Activated naive CD8-positive, alpha-beta T cell treated with anti-CD3 and anti-CD28 coated beads, Interleukin-2, amount 10 ng/mL, durations not matched to agents 7 days and 5 days (primary cell): ENCODE measurements at places on chromosomes 3 and 15. TPM values are rescaled to one million over a fixed set of nuclear protein-coding genes. Genes with fewer than 3 reads are reported as not detected.

SLC22A14 gene
- total RNA-seq, result 0.17 TPM

COL8A1 gene
- not detected for total RNA-seq

CHRNB4 gene
- not detected for total RNA-seq

ZPLD1 gene
- total RNA-seq, result not detected

CYP1A2 gene
- total RNA-seq, result not detected

DNA sequence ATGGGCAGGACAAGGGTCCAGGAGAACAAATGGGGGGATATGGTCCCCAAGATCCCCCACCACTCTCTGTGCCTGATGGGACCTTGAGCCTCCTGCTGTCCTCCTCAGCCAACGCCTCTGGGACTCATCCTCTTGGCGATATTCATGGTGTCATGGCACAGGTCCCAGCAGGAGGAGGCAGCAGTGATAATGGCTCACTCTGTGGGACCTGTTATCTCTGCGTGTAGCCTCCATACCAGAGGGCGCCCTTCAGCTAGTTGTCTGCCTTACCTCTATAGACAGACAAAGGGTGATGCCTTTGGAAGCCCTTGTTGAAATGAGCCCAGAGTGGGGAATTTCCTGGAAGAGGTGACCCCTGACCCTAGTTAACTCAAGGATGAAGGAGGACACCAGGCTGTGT, 7.4 kb downstream of the ZBTB47 start:
- DNase-seq, result no peak

DNA sequence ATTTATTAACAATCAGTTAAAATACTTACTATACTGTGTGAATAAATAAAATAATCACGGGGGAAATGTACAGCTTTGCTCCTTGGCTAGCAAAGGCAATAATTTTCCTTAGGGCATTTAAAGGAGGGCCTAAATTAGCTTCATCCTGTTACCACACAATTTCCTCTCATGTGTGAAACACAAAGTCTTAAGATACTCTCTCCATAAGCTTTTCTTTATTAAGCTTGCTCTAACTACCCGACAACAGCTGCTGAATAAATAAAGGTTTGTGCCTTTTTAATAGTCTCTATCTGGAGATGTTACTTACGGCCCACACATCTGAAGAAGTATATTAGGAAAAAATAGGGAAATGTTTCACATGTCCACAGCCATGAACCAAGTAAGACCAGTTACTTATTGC, 29.7 kb downstream of the ZNF106 start:
- no peak for DNase-seq

DNA sequence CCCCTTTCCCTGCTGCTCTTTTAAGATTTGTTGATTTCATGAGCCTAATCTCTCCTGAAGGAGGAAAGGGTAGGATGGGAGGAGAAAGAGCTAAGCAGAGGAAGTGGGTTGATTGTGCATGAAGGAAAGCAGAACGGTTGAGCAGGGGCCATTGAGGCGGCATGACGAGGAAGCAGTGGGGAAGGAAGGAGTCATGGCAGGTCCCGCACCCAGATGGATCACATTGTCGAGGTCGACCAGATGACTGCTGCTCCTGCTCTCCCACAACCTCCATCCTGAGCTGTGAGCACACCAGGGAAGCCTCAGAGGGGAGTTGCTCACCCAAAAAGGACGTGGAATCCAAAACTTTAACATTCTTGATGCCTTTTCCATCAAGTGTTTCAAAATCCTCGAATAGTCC, 42.8 kb downstream of the ABTB1 start:
- DNase-seq, result no peak

DNA sequence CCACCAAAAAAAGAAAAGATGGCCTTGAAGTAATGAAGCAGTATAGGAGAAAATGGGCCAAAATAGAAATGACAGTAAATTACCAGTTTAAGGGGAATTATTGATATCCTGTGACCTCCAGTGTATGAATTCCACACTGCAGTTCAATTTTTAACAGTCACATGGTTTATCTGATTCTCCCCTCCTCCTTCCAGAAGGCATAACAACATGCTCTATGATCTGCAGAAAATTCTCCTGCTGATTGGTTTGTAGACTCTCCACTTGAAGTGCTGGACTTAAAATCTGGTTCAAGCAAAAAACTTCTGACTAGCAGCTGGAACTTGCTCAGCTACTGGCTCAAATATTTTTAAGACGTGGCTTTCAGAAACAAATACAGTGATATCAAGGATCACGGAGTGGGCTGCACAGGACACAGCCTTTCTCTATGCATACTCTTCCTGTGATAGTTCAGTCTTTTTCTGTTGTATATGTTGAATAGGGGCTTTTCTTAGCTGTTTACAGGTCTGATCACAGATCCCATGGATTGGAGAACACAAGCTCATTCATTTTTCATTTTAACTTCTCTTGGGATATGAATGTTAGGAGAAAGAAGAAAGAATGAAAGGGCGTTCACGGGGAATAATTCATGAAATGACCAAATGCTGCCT, 211.5 kb downstream of the LSAMP start:
- no peak for DNase-seq

DNA sequence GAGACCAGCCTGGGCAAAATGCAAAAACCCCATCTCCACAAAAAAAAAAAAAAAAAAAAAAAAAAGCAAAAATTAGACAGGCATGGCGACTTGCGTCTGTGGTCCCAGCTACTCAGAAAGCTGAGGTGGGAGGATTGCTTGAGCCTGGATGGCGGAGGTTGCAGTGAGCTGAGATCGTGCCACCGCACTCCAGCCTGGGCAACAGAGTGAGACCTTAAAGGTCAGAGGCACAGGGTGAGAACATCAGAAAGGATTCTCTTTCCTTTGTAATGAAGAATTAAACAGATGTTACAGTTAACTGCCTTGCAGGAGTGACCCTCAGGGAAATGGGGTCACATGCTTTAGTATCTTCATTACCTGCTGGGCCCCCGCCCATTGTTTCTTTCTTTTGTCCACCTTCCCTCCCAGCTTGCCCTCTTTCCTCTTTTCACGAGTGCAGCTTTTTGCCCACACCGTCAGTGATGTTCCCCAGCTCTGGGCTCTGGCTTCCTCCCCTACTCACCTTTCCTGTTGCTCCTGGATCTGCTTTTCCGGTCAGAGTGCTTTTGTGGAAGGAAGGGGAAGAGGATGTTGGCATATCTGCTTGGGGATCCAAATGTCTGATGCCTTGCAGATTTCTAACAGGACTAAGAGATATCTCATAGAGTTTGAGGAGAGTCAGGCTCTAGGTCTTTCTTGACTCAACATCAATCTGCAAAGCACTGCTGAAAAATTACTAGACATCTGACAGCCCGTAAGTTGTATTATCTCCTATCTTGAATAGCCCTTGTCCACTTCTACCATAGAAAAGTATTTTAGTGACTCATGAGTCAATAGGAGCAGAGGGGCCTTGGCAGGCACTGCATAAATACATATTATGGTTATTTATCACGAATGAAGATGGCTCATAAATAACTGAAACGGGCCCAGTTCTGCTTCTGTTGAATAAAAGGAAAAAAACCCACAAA, 35.6 kb upstream of the NDUFB4 start:
- no peak for DNase-seq

DNA sequence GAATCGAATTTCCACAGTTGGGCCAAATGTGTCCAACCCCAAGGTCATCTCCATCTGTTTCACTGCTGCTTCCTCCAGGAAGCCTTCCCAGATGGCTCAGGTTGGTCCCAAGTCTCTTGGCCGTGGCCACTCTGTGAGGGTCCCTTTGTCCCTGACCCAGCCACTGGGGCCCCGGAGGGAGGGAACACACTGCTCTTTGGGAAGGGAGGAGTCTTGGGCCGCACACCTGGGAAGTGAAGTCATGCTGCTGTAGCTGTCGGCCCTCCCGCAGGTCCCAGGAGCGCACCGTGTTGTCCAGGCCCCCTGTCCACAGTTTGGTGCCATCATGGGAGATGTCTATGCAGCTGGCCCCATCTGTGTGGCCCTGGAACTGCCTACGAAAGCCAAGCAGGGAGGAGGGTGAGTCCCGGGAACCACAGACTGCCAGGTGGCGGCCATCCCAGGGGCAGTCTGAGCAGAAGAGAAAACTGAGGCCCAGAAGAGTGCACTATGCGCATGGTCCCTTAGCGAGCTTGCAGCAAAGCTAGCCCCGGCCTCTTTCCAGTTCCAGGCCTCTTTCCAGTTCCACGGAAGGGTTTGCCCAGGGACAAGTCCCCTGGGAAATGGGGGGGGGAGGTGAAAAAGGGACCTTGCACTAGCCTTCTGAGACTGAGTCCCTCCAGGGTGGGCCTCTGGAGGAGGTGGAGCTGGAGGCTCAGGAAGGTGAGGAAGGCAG, 44.6 kb downstream of the TLE3 start:
- DNase-seq, result peak; percentile 15

GRCh38 chr3:124659175-124659574, 71.1 kb upstream of the UMPS start:
- no peak for DNase-seq

DNA sequence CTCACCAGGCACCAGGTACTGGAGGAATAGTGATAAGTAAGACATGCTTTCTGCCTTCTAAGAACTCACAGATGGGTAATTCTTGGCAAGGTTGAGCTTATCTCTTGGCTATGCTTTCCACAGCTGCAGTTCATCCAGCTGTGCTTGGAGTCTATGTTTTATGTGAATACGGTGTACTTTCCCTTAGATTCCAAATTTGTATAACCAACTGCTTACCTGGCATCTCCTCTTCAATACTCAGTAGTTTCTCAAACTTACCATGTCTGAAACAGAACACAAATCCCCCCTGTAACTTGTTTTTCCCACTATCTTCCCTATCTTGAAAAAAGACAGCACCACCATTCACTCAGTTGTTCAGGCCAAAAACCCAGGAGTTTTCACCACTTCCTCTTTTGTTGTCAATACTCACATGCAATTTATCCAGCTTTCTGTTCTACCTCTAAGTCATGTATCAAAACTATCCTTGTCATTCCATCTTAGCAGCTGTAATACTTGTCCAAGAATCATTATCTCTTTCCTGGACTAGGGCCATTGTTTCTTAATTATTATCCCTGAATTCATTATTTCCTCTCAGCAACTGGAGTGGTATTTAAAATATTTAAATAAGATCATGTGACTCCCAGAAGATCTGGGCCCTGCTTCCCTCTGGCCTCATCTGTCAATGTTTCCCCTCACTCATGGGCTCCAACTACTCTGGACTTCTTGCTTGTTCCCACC, 32.6 kb downstream of the COL6A5 start:
- DNase-seq, result no peak

- DNase-seq, result no peak
Measured at GRCh38 chr3:33786565-33787327, 11.7 kb upstream of the PDCD6IP start.

DNA sequence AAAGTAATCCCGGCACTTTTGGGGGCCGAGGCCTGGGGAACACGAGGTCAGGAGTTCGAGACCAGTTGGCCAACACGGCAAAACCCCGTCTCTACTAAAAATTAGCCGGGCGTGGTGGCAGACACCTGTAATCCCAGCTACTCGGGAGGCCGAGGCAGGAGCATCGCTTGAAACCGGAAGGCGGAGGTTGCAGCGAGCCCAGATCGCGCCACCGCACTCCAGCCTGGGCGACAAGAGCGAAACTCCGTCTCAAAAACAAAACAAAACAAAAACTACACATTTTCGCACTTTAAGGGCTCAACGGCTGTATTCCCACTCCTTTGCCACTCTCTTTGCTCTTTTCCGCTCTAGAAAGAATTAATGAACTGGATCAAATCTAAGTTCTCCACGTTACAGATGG, 763 bp upstream of the TRNT1 start:
- no peak for DNase-seq

- no peak for DNase-seq
Measured at GRCh38 chr3:15820911-15821310, 23.1 kb upstream of the ANKRD28 start.

DNA sequence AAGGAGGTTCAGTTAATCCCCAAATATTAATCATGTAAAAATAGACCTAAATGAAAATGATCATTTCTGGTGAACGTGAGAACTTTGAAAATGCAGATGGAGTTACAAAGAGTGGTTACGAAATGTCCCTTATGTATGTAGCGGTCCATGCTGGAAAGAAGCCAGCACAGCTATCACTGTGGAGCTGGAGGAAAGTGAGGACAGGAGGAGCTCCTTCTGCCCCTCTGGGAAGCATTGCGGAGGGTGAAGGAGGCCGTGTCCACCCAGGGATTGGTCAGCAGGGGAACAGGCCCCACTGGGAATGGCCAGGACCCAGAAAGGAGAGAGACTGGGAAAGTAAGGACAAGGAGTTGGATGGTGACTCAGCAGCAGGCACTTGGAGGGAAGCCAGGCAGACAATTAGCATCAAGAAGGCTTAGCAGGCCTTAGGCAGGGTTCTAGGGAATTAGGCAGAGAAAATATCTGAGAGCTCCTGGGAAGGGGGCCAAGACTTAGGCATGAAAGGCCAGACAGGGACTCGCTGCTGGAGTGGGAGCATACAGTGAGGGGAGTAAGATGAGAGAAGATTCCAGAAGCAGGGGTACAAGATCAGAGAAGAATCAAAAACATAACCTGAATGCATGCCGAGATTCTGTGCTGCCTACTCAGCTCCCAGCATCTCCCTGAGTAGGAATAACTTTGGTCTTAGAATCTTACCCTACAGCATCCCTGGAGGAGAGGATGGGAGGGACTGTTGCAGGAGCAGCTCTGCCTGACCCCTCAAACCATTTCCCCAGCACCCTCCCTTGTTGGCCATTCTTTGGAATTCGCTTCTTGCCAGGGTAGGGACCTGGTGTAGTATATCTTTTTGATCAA, 171.0 kb upstream of the UMPS start:
- no peak for DNase-seq

DNA sequence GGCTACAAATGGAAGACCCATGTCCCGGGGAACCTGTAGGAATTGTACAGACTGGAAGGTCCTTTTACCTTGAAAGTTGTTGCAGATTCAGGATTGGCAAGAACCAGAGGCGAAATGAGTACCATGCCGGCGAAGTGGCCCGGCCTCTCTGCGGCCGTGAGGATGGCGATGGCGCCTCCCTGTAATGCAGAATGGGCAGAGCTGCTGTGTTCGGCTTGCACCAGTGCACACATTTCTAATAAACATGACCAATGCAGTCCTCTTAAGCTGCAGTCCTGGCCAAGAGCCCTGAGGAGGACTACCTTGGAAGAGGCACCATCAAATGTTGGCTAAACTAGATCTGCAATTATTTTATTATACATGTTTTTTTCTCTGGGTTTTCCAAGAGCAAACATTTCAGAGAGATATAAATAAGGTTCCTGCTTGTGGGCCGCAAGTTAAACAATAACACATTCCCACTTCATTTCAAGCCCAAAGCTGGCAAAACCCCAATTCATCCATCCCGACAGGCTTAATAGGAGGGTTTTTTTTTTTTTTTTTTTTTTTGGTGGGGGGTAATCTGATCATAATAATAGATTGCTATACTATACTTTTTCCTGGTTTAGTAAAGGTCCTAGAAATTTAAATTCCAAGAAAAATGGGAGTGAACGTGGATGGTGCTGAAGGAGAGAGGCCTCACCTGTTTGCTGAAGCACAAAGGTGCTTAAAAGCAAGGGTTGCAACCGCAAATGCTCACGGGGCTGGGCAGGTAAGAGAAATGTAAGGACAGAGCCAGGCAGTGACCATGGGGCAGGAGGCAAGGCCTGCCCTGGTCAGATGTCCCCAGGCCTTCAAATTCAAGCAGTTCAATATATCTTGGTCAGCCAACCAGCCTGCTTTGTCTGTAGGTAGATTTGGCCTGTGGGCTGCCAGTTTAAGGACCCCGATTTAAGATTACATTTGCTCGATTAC, 48.5 kb downstream of the ABTB1 start:
- no peak for DNase-seq
